ENCODE measurements at places on chromosomes 6 and 20.

- DNase-seq = no peak
Observed at GRCh38 chr20:57596358-57596757, 23.9 kb downstream of the ZBP1 start.

- no peak for DNase-seq
Observed at GRCh38 chr6:41429506-41430504, 94.4 kb downstream of the NCR2 start.

DNA sequence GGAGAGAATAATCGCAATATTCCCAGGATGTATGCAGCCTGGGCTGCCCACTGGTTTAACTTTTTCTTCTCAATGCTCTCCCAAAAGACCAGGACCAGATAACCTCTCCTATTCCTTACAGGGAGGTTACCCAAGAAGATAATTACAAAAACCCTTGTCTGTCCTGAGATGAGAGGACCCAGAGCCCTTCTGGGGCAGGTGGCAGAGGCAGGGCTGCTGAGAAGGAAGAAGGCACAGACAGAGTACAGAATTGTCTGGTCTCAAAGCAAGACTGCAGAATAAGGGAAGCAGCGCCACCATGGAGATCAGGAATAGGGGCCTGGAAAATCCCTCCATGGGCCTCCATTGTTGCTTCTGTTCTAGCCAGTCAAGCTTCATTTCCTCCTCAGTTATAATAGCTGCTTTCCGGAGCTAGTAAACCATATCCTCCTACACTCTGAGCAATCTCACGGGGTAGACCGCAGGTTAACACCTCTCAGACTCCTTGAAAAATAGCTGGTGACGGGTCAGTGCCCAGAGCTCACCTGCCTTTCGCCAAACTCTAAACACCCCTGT lies 463 bp upstream of the HLA-DMB start:
- DNase-seq = peak; percentile 55

DNA sequence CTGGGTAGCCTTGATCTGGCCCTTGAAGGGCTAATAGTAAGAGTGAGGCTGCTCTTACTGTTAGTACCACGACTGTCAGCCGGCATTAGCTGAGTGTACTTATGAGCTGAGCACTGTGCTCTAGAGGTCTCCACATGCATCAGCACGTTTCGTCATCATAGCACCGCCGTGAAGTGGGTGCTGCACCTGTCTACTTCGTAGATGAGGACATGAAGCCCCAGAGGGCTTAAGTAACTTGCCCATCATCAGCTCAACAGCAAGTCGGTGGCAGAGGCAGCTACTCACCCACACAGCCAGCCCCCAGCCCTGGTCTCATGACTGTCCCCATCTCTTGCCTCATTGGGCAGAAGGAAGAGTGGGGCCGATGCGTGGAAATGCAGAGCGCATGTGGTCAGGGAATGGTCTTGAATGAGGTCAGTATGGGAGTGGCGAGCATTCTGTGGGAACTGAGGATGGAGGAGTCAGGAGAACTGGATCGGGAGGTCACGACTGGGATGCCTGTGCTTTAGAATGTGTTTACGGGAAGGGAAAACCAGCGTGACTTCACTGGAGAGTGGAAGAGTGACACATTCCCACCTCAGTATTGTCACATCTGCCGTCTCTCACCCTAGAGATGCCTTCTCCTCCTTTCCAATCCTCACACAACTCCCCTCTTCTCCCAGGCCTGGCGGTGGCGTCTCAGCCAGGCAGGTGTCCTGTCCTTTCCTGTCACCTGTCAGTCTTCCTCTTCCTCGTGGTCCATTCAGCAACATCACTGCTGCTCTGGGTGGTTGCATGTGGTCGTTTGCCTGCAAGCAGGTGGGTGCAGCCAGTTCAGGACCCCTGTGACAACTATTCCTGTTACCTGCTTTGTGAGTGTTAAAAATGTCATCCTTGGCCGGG lies 6.0 kb downstream of the SYTL3 start:
- DNase-seq = no peak

GRCh38 chr6:44804546-44805159 lies 417.1 kb downstream of the CDC5L start:
- no peak for DNase-seq

DNA sequence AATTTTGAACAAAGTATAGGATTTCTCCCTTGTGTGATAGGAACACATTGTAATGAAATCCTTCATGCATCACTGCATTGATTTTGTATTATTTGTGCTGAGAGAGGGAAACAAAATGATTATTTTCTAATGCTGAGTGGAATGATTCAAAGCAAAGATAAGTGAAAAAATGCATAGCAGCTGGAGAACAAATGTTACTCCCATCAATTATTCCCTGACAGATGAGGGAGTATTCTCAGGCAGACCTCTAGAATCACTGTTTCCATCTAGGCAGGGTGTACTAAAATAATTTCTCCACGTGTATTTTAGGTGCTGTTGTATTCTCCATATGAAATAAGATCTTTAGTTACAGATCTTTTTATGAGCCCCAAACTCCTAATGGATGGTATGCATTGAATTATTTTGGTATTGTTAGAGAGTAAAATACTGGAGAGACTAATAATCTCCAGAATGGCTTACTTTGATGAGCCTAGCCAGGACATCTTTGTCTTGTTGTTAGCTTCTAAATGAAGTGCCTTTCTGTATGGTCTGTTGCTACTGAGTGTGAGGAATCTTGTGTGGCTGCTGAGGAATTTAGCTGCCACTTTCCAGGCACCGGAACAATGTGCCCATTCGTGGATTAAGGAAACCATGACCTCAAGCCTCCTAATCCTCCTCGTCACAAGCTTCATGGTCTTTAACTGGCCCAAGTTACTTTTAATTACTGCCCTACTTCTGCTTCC lies 39.6 kb downstream of the RNF217 start:
- DNase-seq = no peak

All from CD8-positive, alpha-beta memory T cell (primary cell).